ENCODE measurements at places on chromosomes 7 and 10.

GRCh38 chr10:4353964-4354363, 472.0 kb upstream of the AKR1E2 start:
- no peak for DNase-seq

- DNase-seq: no peak
Measured at GRCh38 chr7:95427914-95428516, 6.8 kb downstream of the PON2 start.

GRCh38 chr10:44312401-44312800, 72.5 kb downstream of the CXCL12 start:
- no peak for DNase-seq

- no peak for DNase-seq
Measured at GRCh38 chr10:34161777-34162370, 653.2 kb downstream of the PARD3 start.

DNA sequence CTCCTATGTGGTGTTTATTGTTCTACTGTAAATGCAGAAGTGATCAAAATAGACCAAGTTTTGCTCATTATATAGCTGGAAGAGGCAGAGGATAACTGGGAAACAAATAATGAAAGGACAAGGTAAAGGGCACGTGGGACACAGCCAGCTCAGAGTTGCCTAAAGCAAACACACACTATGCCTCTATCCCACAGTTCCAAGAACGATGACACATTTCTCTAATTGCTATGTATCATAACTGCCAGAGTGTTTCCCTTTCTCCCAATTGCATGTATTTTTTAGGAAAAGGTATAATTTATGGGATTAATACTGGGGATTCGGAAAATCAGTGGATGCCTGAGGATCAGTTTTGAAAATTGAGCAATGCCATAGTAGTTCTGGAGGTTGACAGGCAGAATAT, 49.0 kb downstream of the CCDC71L start:
- no peak for DNase-seq

DNA sequence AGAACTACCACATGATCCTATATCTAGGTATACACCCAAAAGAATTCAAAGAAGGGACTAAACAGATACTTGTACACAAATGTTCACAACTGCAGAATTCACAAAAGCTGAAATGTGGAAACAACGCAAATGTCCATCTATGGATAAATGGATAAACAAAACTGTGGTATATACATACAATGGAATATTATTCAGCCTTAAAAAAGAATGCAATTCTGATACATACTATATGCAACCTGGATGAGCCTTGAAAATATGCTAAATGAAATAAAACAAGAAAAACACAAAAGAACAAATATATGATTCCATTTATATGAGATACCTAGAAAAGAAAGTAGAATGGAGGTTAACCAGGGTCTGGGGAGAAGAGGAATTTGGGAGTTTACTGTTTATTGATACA, 7.2 kb downstream of the FAM133B start:
- DNase-seq: no peak

- peak; percentile 14 for DNase-seq
Measured at GRCh38 chr10:43170491-43170890, 32.2 kb downstream of the CSGALNACT2 start.

GRCh38 chr10:89845541-89846280, 144.3 kb downstream of the KIF20B start:
- peak; percentile 34 for DNase-seq

DNA sequence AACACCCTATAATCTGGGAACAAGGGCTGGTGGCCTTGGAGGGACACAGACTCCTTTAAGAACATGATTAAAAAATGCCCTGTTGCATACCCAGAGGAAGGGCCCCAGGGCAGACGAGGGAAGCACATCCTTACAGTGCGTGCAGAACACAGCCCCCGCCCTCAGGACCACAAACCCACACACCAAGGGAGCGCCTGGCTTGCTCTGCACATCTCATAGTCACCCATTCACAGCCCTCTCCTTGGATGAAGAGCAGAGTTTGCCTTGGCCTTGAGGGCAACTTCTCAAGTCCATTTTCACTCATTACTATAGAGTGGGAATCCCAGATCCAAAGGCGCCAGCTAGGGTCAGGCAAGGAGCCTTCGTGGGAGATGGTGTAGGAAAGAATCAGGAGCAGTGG, 6.3 kb upstream of the VSIR start:
- no peak for DNase-seq

DNA sequence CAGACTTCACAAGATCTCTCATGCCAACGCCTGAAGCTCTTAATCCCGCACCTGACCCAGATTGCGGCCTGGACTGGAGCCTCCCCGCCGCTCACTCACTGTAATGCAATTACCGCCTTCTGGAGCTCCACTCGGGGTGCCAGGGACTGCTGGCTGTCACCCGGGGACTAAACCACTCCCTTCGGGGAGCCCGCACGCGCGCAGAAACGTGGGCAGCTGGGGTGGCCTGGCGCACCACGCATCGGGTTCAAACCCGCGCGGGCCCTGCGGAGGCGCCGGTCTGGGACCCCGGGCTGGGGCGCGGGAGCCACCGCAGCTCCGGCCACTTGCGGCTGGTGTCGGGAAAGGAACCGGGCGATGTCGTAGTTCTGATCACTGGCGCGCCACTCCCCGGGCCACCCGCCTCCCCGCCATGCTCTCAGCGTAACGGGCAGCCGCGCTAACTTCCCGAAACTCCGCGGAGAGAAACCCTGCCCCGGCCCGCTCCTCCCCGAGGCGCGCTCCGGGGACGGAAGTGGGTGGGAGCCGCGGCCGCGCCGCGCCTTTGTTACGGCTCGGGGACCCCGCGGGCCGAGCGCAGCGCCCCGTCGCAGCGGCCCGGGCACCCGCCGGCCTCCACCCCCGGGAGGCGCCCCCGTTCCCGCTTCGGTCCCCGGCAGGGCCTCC, 100.3 kb upstream of the SVIL start:
- DNase-seq: peak; percentile 48

- peak; percentile 12 for DNase-seq
Measured at GRCh38 chr10:91653219-91653870, 20.5 kb upstream of the PPP1R3C start.

- DNase-seq: no peak
Measured at GRCh38 chr10:127036987-127037386, 131.8 kb downstream of the DOCK1 start.

DNA sequence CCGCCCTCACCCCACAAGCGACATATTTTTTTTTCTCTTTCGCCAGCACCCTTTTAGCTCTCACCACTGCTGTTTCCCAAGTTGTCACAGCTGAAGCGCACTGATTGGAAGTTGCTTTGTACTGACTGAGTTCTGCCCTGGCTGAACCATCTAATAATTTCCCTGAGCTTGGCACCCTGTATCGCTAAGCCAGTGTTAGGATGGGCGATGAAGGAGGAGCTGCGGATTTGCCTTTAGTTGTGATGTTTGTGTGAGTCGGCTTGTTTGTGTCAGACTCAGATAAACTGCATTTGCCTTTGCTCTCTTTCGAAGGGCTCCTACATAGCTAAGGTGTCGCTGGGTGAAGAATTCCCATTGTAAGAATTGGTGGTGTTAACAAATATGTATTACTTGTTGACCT, 1.3 kb upstream of the ATXN7L1 start:
- DNase-seq: peak; percentile 57

DNA sequence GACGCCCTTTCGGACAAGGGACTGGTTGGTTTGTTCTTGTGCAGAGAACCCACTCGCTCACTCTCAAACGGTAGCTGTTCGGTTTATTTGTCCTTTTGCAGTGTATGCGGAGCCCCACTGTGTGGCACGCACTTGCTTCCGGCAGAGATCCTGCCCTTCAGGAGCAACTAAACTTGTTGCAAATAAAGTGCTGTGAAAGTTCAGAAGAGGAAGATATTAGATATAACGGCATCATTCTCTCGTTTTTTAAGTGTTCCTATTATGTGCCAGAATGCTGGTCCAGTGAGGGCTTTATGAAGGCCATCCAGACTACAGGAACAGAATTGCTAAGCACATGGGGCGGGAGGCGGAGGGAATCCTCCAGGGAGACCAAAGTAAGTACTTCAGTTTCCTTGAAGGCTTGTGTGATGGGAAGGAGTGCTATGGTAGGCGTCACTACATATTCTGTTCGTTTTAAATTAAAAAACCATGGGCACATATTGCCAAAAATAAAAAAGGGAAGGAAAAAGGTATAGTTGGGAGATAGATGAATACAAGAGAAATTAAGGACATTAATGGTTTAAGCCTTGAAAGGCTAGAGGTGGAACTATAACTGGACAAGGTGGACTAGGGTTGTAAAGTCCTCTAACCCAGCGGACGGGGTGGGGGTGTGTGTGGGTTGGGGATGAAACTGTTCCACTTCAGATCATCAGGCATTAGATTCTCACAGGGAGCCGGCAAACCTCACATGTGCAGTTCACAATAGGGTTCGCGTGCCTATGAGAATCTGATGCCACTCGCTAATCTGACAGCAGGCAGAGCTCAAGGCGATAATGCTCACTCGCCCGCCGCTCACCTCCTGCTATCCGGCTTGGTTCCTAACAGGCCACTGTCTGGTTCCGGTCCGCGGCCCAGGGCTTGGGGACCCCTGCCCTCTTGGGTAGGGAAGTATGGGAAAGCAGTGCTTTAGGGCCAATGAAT, 704 bp upstream of the ERLIN1 start:
- DNase-seq: peak; percentile 13

DNA sequence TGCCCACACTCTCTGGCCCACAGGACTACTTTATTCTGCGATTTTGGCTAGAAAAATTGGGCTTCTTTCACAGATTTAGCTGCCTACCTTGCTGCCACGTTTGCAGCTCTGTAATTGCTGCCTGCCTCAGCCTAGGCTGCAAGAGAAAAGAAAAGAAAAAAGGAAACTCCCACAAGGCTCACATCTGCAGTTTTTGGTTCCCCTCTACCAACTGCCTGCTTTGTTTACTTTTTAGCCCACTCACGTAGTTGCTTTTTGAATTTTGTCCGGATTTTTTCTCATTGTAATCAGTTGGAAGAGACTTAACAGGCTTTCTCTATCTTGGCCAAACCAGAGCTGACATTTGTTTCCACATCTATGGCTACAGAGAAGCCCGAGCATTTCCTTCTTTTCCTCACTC, 24.3 kb downstream of the SUN3 start:
- DNase-seq: no peak

DNA sequence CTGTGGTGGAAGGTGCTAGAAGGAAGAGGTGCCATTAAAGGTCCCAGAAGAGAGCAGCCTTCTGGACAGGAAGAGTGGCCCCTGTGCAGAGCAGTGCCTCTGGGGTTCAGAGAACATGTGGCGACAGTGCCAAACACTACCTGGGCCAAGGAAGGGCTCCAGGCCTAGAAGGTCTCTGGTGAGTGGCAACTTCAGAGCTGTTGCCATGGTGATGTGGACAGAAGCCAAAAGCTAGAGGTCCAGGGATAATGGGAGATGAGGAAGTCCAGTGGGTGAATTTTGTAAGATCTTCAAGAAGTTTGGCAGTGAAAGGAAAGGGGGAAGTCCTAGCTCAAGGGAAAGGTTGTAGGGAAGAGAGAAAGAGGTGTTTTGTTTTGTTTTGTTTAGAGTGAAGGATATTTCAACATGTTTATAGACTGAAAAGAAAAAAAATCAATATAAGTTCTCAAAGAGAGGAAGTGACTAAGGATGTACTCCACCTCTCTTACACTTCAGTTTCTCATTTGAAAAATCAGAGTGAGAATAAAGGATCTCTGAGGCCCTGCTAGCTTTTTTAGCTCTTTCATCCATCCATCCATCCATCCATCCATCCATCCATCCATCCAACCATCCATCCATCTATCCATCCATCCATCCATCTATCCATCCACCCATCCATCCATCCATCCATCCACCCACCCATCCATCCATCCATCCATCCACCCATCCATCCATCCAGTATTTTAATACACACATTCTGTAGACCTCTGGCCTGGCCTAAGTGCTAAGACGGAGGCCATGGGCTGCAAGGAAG, 77.1 kb upstream of the DUSP5 start:
- DNase-seq: no peak

DNA sequence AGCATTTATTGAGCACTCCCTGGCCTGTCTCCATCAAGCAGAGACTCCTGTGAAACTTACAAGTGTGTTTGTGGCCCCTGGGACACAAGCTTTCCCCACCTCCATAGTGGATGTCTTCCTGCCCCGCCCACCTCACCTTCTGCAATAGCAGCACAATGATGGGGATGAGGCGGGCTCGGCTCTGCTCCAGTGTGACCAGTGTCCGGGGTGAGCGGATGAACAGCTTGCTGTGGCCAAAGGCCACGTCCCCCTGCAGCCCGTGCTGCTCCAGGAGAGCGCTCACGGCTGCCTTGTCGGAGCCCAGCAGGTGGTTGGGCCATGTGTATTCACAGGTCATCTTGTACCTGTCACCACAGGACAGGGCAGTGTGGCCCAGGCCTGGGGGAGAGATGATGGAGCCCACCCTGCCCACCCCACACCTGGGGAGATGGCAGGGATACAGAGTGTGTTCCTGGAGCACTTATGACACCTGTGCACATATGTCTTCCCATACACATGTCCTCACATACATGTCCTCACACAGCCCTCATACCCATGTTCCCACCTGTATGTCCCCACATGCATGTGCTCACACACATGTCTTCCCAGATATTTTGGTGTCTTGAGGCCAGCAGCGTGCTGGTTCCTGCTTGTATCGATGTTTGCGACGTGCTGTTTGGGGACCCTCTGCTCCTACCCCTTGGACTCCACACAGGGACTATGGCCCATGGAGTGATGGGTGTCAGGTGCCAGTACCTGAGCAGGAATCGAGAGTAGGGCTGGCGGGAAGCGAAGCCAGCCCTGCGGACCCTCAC, 12.7 kb downstream of the MYO1G start:
- DNase-seq: no peak

- DNase-seq: no peak
Measured at GRCh38 chr10:13939391-13939790, 352.6 kb downstream of the PRPF18 start.

DNA sequence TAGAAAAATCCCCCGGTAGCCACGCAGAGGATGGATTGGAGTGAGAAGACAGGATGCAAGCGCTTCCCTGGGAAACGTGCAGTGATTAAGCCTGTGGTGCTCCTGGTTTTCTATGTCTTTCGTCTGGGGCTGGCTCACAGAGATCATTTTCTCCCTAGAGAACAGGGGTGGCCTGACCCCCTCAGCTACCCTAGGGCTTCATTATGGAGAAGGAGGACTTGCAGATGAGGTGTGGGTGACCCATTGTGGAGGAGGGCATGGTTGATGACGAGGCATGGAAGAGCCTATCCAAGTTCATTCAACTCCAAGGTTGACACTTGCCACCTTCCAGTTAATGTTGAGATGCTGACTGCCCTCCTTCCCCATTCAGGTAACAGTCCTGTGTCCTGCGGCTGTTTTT, 75.9 kb downstream of the VSTM4 start:
- no peak for DNase-seq

Data from SW480 (cell line).